ENCODE measurements at places on chromosomes 7 and 10. TPM values are rescaled to one million over a fixed set of nuclear protein-coding genes. Genes with fewer than 3 reads are reported as not detected.

The IDI2 gene
- total RNA-seq: not detected

The GDF2 gene
- not detected for total RNA-seq

- peak; percentile 38 for DNase-seq
These were observed 605 bp downstream of the SUFU start for GRCh38 chr10:102504179-102504975.

The CALHM3 gene
- not detected for total RNA-seq

The NXPH1 gene
- total RNA-seq: not detected

GRCh38 chr7:15292138-15292537 is 269.7 kb downstream of the AGMO start:
- DNase-seq: no peak

DNA sequence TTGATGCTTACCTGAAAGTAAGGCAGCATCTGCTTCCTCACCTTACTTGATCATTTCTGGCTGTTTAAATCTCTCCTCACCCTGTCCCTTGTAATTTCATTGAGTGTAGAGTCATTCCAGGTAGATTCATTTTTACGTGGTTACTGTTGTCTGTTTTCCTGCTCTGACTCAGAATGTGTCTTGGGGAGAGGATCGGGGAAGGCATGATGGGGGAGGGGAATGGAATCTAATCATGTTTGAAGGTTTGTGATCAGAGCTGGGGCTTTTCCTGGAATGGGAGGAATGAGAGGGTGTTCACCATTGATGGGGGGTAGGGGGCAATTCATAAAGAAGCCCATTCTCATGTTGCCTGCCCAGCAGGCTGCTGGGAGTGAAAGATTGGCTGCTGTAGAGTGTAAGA is 18.7 kb downstream of the SEC24C start:
- no peak for DNase-seq

The COBL gene
- total RNA-seq: not detected

GRCh38 chr7:15308821-15309220 is 253.0 kb downstream of the AGMO start:
- DNase-seq: no peak

- DNase-seq: peak; percentile 8
These were observed 619 bp upstream of the LMTK2 start for GRCh38 chr7:98105942-98106544.

The GET4 gene
- 35.2 TPM for total RNA-seq

DNA sequence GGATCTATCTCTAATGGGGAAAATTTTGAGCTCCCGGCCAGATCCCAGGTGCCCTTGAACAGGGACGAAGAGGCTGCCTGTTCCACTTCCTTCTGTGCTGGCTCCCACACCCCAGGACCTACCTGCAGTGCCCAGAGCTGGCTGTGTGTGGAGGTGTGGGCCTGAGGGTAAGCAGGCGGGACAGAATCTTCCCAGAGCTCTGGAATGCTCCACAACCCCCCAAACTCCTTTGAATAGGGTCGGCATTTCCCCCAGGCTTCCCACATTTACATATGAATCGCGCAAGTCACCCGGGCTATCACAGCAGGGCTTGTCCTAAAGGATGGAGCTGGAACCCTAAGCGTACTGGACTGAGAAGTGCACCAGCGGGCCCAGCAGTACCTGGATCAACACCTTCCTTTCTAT is 95.9 kb downstream of the DNMBP start:
- DNase-seq: no peak

- DNase-seq: no peak
These were observed 59.7 kb upstream of the LAMB4 start for GRCh38 chr7:108189733-108190388.

The PTPN20 gene
- 1.8 TPM for total RNA-seq

DNA sequence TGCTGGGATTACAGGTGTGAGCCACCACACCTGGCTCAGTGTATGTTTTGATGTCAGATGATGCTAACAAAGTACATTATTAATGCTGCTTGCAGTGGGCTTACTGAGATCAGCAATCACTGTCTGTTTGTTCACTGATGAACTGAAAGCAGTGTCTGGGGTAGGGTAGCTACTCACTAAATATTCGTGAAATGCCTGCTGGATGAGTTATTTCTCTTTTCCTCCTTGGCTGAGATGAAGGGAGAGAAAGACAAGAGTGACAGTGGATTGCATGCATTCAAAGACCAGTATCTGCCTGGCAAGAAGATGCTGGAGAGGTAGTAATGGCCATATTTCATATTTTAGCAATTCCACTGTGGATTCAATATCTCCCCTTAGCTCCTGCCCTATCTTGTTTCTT is 32.3 kb downstream of the FAM107B start:
- DNase-seq: no peak

The LRRC17 gene
- total RNA-seq: not detected

- DNase-seq: no peak
These were observed 5.8 kb upstream of the CYP3A7 start for GRCh38 chr7:99740573-99741440.

The CAMK1D gene
- 15.4 TPM for total RNA-seq

GRCh38 chr10:25954851-25955250 is 20.8 kb downstream of the MYO3A start:
- no peak for DNase-seq

- no peak for DNase-seq
These were observed 279.7 kb downstream of the CCSER2 start for GRCh38 chr10:84608126-84608525.

DNA sequence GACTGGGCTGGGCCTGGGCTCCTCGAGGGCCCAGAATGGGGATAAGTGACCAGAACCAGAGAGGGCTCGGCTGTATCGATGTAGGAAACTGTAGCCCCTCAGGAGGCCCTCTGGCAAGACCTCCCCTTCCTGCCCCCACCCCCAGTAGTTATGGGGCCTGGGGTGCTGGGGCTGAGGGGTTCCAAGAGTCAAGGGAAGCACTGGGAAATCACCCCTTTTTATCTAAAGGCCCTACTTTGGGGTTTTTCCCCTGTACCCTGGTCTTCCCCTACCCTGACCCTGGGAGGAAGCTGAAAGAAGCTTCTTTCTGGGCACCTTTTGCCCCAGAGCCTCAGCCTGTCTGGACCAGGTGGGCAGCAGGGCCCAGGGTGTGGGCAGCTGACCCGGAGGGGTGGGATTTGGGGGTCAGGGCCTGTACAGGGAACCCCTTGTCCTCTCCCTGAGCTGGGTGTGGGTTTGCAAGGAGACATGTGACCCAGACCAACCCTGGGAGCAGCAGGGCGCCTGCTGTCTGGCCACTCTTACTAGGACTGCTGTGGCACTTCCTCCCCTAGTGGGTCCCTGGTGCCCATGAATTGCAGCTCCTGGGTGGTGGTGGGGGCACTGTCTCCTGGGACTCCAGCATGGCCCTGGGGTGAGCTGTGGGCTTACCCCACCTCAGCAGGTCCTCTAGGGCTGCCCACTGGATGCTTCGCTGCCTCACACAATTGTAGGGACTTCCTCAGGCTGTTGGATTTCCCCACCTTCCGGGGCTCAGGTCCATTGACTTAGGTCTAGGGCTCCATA is 1.5 kb downstream of the IRF5 start:
- DNase-seq: no peak

DNA sequence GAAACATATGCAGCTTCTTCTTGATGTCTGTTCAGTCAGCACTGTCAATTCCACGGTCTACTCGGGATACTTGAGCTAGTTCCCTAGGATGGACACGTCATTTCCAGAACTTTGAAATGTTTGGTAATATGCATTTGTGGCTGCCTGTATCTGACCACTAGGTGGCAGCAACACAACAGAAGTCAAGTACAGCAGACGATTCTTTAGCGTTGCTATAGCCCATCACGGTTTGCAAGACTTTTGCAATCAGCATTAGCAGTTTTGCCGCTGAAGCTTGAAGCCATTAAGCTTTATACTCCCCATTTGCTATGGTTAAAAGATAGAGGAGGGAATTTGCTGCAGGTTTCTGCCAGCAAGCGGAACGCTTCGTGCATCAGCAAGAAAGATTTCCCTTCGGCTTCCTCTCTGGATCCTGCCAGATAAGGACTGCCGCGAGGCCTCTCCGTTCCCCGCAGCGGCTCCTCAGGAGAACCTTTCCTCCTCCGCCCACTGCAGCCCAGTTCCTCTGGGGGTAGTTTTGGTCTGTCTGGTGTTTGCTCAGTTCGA is 63.5 kb downstream of the ABCC2 start:
- DNase-seq: peak; percentile 56

DNA sequence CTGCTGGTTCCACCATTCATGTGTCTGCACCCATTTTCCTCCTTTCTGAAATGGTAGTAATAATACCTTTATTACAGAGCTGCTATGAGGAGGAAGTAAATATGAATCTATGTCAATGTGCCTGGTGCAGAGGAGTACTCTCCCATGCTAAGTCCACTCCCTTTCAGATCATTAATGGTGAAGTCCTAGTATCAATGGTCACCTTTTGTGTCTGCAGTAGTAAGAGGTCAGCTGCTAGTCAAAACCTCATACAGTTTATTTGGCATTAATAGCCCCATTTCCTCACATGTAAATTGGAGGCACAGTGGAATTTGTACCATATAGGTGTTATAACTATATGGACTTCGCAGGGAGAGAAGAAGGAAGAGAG is 581.0 kb downstream of the REEP3 start:
- DNase-seq: no peak

The PLEKHS1 gene
- not detected for total RNA-seq

DNA sequence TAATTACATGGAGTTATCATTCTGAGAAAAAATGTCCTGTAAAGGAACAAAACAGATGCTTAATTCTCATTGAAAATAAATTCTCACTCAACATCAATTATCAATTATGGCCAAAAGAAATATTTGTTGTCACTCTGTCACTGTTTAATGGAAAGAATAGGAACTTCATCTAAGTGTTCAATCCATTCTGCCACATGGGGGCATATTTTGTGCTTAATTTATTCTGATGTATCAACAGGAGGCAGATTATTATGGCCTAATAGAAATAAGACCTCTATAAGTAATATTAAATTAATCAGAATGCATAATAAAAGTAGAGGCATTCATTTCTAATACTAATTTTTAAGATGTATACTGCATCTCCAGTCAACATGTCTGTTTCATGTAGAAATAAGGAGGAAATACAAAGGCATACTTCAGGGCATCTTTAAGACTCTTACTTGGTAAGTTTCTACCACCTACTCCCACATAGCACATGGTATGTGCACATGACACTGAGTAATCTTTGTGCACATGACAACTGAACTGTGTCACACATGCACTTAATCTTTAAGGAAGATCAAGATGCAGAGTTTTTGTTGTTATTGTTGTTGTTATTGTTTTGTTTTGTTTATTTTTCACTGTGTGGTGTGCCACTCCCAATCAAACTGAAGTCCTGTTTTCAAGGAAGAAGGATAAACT is 420.4 kb upstream of the SEMA3A start:
- DNase-seq: no peak

DNA sequence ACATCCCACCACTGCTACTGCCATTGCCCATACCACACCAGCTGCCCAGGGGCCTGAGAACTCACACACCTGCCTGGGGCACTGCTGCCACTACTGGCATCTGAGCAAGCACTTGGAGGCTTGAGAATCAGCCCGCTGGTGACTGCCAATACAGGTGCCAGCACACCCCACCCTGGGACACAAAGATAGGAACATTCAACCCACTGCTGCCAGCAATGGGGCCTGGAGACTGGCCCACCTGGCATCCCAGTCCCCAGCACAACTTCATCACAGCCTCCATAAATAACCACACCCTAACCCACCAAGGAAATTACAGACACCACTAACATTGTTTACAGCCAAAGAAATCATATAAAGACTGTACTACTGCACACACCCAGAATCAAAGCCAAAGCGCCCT is 115.9 kb downstream of the SLC16A9 start:
- no peak for DNase-seq

DNA sequence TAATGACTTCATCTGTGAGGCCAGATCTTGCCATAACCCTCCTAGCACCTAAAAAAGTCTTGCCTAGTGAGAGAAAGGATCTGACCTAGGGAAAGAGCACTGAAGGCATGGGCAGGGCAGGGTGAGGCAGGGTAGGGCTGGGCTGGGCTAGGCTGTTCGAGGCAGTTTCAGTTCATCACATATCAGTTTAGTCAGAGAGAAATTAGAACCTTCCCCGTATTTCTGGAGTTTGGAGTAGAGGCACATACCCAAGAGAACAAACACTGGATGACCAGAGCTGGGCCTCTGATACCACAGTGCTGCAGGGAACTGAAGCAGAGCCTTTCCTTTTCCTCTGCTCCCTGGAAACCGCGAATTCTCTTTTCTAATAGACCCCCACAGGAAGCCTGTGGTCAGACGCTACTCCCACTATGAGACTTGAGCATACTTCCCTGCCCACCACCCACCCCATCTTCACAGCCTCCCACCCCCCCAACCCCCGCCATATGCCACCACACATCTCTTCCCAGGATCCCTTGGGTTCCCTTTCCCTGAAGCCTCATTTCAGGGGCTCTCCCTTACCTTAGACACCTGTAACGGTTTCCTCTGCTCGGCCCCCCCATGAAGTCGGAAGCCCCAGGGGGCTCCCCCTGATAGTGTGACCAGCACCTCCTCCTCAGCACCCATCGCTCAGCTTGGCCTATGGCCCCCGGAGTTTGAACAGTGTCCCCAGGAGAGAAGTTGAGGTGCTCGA is 406 bp downstream of the SYNPO2L start:
- DNase-seq: no peak

- no peak for DNase-seq
These were observed 193.8 kb upstream of the KLF6 start for GRCh38 chr10:3978761-3979160.

DNA sequence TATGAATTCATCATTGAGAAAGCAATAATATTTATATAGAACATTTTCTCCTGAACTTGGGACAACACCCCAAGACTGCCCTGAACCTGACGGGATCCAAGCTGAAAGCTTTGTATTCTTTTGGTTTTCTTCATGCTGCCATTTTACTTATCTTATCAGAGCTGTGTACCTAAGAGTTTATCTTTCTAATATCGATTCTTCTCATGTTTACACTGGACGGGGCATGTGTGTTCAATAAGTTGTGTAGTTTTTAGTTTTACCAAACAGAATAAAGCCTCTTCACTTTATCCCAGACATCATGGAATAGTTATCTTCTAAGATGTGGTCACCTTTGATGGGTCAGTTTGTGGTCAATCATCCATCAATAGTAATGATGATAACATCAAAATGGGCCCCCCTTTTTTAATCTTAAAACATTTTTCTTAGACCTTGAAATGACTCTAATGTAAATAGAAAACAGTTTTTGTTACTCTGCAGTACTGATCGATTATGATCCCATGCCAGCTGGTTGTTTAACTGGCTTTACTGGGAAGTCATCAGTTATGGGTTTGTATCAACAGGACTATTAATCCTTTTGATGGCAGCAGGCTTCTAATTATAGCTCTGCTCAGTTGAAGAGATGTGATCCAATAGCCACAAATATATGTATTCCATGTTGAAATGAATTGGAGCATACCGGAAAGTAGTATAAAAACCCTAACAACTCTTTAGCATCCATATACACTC is 446.1 kb downstream of the KCNMA1 start:
- DNase-seq: no peak

DNA sequence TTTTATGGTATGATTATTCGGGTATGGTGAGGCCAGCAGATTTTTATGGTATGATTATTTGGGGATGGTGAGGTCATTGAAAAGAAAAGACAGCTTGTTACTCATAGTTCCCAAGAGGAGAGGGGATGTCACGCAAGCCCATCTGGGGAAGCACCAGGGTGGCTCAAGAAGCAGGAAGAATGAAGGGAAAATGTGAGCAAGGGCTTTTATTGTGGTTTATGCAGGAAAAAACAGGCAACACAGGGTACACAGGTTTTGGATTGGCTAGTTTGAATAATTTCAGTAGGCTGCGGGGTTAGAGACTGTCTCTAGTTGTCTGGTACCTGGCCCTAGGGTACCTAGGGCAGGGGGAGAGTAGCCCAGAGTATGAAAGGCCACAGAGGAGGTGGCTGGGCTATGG is 26.8 kb upstream of the DGKI start:
- DNase-seq: peak; percentile 53

The ZNF467 gene
- total RNA-seq: 0.22 TPM

- no peak for DNase-seq
These were observed 40.9 kb downstream of the FRMPD2 start for GRCh38 chr10:48233559-48234005.

GRCh38 chr7:44272456-44272855 is 52.9 kb downstream of the CAMK2B start:
- DNase-seq: no peak

Measured in activated naive CD8-positive, alpha-beta T cell treated with anti-CD3 and anti-CD28 coated beads for 36 hours (primary cell).